Glutamatergic neuron (in vitro differentiated cells): ENCODE measurements at places on chromosomes 16 and 17.

DNA sequence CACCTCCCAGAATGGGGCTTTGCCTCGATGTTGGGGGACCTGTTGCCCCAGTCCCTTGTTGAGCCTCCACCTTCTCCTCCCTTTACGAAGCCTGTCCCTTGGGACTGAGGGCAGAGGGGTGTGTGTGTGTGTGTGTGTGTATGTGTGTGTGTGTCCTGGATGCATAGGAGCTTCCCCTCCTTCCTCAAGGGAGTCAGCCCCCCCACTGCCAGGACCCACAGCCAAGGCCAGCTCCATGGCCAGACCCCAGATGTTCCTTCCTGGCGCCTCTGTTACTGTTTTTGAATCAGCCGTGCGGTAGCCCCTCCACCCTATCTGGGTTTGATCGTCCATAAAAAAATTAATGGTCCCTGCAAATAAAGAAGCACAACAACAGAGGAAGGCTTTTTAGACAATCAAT, 17.7 kb upstream of the DOK4 start:
- DNase-seq = no peak

DNA sequence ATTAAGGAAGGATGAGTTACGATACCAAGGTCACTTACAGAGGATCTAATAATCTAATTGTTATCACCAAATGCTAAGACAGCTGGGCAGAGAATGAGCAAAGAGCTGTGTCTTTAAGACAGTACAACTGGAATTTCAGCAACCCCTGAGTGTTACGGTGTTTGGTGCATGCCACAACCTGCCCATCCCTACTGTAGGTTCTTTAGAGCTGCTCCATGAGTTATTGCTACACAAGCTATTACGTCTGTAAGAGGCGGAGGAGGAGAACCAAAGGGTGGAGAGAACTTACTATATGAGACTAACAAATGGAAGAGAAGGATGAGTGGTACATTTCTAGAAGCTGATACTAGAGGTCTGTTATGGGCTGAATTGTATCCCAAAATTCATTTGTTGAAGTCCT, 14.2 kb upstream of the C17orf78 start:
- DNase-seq = no peak

DNA sequence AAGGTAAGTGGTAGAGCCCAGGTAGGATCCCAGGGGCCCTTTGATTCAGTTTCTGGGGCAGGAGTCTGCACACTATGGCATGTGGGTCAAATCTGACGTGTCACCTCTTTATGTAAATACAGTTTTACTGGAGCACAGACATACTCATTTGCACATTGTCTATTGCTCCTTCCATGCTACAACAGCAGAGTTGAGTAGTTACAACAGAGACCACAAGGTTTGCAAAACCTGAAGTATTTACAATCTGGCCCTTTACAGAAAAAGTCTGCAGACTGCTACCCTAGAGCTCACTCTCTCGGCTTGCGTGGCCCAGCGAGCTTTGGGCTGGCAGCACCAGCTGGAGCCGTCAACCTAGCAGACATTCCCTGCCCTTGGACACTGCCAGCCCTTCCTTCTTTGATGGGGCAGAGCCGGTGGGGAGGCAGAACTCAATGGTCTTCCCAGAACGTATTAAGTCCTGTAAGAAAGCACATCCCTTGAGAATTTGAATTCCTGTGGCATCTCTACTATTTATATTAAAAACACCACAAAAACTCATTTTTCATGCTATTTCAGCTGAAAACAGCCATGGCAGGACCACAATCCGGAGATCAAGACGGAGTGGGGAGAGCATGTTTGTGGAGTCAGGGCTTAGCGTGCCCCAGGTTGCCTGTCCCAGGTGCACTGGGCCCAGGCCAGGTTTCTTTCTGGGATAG, 133.1 kb upstream of the NUDT7 start:
- no peak for DNase-seq

DNA sequence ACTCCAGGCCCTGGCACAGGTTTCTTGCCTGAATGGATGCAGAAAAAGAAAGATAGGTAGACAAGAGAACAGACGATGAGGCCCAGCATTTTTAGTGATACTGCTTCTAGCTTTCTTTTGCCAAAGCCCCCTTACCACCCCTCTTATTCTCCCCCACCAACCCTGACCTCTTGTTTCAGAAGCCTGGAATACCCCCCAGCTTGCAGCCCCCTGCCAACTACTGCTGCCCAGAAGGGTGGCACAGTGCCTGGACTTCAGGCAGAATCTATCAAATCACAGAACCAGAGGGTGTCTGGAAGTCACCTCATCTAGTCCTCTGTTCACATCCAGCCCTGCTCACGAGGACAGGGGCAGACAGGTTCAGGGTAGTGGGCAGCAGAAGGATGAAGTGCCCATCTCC, 35.6 kb downstream of the NEUROD2 start:
- DNase-seq = no peak

- DNase-seq = peak; percentile 17
These were observed 1931.9 kb downstream of the TP53TG3F start for GRCh38 chr16:35391328-35391727.

DNA sequence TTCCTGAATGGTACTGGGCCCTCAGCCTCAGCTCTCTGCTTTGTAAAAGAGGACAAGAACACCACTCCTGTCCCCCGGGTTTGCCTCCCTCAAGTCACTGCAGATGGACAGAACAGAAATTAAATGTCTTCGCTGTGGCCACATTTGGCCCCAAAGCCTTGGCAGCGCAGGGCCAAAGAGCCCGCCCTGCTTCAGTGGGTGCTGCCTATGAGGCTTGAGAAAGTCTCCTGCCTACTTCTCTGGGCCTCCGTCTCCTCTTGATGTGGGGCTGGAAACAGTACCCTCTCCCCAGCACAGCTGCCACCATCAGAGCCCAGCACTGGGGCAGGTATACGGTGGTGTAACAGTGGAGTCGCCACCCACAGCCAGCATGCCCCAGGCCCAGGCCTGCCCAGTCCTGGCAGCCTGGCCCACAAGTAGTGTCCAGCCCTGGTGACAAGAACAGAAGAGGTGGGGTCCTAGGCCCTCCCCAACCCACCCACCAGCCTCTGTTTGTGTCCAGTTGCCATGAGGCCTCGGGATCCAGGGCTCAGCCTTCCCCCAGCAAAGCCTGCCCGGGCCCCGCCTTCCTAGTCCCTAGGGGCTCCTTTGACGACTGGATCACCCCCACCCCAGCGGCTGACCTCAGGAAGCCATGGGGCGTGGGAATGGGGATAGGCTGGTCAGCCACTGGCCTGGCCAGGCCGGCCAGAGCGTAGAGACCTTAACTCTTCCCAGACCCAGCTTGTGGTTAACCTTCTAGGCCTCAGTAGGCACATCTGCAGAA, 3.9 kb upstream of the TPPP3 start:
- DNase-seq = no peak

GRCh38 chr17:57943645-57944044, 11.6 kb downstream of the CUEDC1 start:
- no peak for DNase-seq

GRCh38 chr17:74962622-74963394, 9.8 kb downstream of the HID1 start:
- no peak for DNase-seq

DNA sequence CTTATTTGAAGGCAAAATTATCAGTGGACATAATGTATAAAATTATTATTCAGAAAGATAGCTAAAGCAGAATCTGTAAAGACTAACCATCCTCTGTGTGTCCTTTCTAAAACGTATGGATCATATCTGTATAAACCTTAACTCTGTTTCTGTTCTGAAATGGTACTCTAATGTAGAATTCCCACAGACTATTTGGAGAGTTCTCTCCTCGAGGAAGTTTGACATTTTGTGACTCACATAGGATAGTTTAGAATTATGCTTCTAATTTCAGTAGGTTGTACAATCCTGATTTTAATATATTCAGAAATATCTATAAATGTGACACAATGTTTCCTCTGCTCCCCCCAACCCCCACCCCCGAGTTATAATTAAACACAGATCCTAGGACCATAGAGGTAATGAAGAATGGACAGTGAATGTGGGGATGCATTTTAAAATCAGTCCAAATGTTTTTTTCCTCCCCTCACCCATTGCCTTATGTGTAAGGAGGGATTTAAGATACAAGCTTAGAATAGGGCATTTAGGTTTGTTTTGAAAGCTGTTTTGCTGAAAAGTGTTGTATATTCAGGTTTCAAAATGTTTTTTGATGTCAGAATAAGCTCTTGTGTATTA, 66.8 kb downstream of the BCAS3 start:
- no peak for DNase-seq

GRCh38 chr16:68848786-68849185, 5.5 kb downstream of the TANGO6 start:
- DNase-seq = no peak

GRCh38 chr17:8868529-8868951, 1.1 kb upstream of the PIK3R6 start:
- no peak for DNase-seq

- no peak for DNase-seq
These were observed 8.2 kb downstream of the POLR2C start for GRCh38 chr16:57470711-57471110.

- DNase-seq = no peak
These were observed 9.7 kb downstream of the GAA start for GRCh38 chr17:80110927-80111701.

DNA sequence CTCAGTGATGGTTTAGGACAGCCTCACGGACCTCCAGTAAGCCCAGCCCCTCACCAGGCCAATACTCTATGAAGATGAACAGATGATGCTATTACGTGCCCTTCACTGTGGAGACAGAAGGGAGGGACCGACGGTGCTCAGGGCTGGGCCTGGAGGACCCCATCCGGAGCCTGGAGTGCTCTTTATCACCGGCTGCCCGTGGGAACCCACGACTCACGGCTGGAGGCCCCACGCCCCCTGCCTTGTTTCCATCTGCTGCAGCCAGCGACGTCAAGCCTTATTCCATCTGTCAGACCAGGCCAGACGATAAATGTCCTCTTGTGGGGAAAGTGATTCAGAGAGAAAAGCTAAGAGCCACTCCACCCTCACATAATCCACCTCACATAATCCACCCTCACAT, 4.0 kb upstream of the TIMM22 start:
- DNase-seq = no peak

GRCh38 chr17:79629548-79630049, 18.7 kb upstream of the RBFOX3 start:
- no peak for DNase-seq

DNA sequence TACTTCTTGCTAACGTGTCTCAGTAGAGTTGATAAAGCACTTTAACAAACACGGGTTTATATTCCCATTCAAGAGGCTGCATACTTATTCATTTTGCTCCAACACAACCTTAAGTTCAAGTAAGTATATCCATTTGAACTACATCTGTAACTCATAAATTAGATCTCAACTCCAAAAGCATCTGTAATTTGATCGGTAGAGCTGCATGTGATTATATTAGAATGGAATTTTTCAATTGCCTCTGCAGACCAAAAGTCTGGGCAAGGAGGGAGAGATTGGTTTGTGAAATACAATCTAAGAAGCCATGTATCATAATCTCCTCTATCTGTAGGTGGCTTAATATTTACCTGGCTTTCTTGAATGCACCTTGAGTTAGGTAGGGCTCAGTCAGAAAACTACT, 371.0 kb downstream of the RBFOX1 start:
- no peak for DNase-seq

GRCh38 chr16:25606069-25606468, 85.7 kb upstream of the HS3ST4 start:
- DNase-seq = no peak

- no peak for DNase-seq
These were observed 362 bp downstream of the KLHDC4 start for GRCh38 chr16:87765473-87765775.

DNA sequence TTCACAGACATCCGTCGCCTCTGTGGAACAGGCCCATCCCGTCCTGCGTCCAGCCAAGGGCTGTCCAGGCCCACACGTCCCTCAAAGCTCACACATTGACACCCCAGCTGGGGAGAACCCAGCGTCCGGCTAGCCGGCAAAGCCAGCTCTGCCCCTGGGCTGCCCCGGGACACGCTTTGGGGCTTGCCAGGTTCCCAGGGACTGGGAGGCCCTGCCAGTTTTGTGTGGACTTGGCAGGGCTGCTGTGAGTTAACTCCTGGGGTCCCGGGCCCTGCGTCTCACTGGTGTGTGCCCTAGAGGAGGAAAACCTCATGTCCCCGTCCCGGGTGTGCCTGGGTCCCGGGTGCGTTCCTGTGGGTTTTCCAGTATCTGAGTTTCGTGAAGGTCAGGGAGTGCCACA, 6.3 kb downstream of the SOX8 start:
- DNase-seq = no peak

DNA sequence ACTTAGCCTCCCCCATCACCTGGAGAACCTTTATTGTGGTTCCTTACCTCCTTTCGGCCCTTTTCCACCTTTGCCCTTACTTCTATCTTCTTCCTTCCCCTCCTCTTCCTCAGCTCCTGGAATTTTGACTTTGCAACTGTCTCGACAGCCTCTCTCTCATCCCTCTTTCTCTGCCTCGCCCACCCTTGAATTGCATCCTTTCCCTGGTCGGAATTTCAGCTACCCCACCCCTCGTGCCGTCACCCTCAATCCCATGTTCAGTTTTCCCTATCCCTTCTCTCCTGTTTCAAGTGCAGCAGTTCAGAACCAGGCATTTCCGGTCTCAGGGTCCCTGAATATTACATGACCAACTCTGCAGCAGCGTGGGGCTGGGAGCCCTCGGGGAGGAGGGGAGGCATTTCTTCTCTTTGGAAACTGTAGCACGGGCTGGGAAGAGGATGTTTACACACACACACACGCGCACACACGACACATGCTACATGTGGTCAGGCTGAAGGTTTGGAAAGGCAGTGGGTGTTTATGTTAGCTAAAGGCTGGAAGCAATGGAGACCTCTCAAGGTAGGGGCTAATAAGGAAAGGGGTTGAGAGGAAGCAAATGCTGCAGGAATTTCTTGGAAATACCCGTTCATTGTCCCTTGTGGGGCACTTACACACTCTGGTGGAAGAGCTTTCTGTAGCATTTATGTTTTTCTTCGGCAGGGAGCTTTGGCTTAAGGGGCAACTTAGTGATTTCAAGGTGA, 971 bp downstream of the MINK1 start:
- DNase-seq = no peak

DNA sequence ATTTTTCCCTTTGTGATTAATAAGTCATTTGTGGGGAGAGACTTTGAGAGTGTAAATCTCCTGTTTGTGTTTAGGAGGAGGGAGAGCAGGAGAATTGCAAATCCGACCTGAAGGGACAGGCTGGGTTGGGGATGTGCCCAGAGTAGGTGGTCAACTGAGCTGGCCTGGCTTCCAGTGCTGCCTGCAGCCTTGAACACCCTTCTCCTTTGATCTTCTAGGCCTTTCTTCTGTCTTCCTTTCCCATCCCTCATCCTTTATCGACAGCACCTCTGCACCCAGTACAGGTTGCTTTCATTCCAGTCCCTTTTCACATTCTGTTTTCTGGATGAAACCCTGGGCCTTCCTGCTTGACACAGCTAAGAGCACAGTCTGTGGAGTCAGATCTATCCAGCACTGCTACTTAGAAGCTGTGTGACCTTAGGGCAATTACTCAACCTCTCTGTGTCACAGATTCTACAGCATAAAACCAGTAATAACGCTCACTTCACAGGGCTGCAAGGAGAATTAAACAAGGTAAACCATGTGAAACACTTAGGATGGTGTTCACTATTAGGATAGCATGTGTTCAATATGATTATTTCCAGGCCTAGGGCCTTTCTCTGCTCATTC, 1.0 kb upstream of the CSNK2A2 start:
- DNase-seq = no peak

GRCh38 chr16:57044931-57045693, 47.3 kb upstream of the CPNE2 start:
- DNase-seq = no peak
